ENCODE measurements at places on chromosomes 13 and 19.
A peak's percentile ranks its signal among the peaks of the same experiment; 100 is the strongest.

- DNase-seq: no peak
Measured at GRCh38 chr19:4358709-4359626, 15.6 kb downstream of the MPND start.

DNA sequence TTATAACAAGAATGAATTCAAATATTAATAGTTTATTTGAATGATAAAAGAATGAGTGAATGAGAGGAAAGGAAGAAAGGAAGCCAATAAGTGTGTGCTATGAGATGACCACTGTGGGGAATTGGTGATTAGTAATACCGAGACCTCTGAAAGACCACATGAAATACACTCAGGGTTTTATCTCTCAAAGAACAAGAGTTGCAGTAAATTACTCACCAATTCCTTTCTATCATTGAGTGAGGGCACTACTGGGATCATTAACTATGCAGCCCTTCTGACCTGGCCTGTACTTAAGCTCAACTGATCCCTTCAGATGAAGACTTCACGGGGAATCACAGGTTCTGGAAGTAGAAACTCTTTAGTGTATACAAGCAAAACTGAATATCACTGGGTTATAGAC lies 1636.1 kb downstream of the SLITRK5 start:
- no peak for DNase-seq

DNA sequence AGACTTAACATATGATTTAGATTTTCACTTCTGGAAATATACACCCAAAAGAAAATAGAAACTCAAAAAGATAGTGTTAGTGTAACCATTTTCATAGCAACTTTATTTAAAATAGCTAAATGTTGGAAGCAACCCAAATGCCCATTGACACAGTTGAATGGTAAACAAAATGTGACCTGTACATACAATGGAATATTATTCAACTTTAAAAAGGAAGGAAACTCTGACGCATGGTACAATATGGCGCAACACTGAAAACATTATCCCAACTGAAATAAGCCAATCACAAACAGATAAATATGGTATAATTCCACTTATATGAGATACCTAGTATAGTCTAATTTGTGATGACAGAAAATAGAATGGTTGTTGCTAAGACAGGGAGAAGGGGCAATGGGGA lies 1456.1 kb upstream of the MIR17HG start:
- no peak for DNase-seq

GRCh38 chr19:44747739-44748425 lies 626 bp upstream of the BCL3 start:
- no peak for DNase-seq

- no peak for DNase-seq
Measured at GRCh38 chr13:95530178-95530577, 22.3 kb upstream of the CLDN10 start.

- no peak for DNase-seq
Measured at GRCh38 chr13:48578516-48579164, 45.8 kb upstream of the RCBTB2 start.

DNA sequence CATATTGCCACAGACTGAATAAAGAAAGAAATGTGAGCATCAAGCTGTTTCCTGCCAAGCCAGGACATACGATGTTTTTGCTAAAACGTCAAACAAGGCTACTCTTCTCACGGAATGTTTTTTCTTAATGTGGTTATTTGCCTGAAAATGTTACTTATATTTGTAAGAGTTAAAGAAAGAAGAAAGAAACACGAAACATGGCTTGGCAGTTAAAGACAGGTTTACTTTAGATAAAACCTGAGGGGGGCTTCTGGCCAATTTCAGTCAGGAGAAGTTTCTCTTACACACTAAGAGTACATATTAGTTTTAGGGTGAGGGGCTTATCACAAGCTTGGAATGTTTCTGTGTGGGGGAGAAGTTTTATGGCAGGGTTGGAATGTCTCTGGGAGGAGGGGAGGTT lies 4.4 kb upstream of the OR10H4 start:
- no peak for DNase-seq

GRCh38 chr13:38386421-38386820 lies 36.8 kb downstream of the UFM1 start:
- no peak for DNase-seq

DNA sequence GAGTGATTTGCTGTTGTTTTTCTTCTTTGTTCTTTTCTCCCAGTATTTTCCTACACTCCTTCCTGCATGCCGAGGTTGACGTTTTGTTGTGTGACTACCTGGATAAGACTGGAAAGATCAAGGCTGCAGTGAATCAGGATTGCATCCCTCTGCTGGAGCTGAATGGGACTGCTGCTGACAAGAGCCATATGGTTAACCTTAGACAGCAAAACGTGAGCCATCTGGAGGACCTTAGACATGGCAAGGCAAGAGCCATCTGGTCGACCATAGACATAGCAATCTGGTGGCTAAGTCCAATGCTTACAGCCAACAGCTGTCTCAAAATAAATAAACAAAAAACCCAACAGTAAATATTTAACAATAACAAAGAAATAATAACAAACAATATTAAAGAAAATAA lies 42.6 kb upstream of the ZNF91 start:
- no peak for DNase-seq

- DNase-seq: no peak
Measured at GRCh38 chr19:38478273-38478971, 44.9 kb downstream of the RYR1 start.

DNA sequence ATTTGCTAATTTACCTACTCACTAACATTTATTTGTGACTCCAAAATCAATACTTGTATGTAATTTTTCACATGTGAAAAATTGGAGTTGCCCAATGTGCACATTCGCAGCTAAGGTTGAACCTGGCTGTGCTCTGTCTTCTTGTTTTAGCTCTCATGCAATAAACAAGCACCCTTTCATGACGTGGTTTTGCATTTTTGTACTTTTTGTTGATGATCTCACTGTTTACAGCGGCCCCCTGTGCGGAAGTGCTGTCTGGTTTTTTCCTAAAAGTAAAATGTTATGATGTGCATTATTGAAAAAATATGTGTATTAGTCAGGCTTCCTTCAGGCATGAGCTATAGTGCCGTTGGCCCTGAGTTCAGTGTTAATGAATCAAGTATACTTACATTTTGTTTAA lies 18.1 kb downstream of the DGKH start:
- peak; percentile 67 for DNase-seq

- no peak for DNase-seq
Measured at GRCh38 chr13:99558570-99559180, 57.4 kb downstream of the TM9SF2 start.

- DNase-seq: no peak
Measured at GRCh38 chr19:40394816-40395210, 4.8 kb upstream of the HIPK4 start.

DNA sequence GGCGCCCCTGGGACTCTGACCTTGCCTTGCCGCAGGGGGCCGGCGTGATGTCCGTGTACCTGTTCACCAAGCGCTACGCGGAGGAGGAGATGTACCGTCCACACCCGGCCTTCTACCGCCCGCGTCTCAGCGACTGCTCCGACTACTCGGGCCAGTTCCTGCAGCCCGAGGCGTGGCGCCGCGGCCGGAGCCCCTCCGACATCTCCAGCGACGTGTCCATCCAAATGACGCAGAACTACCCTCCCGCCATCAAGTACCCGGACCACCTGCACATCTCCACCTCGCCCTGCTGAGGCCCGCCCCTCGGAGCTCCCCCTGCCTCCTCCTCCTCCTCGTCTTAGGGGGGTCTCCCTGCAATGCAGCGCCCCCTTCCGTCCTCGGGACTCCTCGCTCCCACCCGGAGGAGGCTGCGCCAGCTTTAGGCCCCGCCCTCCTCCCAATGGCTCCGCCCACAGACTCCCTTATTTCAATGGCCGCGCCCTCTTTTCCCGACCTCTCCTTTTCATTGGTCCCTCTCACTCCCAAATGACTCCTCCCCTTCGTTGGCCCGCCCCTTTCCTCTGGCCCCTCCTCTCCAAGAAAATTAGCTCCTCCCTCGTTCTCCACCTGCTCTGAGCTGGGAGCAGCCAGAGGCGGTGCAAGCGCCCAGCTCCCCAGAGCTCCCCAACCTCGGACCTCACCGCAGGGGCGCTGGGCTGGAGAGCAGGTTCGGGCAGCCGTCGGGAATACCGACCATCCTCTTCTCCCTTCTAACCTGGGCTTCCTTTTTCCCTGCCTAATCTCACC lies 20.5 kb upstream of the CACNG8 start:
- no peak for DNase-seq

DNA sequence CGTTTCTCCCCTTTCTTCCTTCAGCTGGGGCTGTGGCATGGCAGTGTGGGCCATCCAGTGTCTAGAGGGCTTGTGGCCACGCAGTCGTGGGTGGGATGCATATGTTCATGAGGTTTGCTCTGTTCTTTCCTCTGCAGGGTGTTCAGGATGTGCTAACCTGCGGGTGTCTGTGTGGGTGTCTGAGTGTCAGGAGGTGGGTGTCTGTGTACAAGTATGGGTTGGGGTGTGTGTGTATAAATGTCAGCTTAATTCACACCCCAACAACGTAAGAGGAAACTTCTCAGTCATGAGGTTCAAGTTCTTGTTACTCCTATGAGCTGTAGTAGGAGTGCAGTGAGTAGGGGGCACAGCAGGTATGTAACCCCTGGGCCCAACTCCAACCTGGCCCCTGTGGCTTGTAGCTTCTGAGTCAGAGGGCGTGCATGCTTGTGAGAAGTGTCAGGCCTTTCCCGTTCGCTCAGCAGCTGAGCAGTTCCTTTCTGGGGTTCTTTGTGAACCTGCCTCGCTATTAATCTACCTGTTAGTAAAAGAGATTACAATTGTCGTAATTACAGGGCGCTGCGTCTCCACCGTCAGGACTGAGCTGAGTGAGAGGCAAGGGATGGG lies 49.1 kb downstream of the NFIX start:
- no peak for DNase-seq

DNA sequence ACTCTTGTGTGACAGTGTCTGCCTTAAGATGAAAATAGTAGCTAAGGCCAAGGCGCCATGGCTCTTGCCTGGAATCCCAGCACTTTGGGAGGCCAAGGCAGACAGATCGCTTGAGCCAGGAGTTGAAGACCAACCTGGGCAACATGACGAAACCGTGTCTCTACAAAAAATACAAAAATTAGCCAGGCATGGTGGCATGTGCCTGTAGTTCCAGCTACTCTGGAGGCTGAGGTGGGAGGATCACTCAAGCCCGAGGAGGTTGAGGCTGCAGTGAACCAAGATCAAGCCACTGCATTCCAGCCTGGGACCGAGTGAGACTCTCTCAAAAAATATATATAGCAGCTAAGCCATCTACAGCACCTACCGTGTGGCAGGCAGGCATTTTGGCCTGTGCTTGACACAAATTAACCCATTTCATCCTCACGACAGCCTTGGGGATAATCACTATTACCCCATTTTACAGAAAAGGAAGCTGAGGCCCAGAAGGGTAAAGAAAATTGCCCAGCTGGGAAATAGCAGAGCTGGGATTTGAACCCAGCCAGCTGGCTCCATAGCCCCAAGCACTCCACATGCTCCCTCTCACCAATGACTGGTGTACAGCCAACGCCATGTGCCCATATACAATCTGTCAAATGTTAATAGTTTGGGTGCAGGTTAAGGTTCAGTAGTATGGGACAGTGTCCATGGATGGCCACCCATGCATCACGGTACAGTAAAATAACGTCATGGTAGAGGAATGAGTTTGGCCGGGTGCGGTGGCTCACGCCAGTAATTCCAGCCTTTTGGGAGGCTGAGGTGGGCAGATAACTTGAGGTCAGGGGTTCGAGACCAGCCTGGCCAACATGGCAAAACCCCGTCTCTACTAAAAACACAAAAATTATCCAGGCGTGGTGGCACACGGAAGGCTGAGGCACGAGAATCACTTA lies 3.1 kb downstream of the SLC1A5 start:
- DNase-seq: no peak

- DNase-seq: no peak
Measured at GRCh38 chr19:32691952-32692726, 518 bp downstream of the NUDT19 start.

GRCh38 chr13:63206461-63206860 lies 1790.8 kb upstream of the PCDH20 start:
- DNase-seq: peak; percentile 15

DNA sequence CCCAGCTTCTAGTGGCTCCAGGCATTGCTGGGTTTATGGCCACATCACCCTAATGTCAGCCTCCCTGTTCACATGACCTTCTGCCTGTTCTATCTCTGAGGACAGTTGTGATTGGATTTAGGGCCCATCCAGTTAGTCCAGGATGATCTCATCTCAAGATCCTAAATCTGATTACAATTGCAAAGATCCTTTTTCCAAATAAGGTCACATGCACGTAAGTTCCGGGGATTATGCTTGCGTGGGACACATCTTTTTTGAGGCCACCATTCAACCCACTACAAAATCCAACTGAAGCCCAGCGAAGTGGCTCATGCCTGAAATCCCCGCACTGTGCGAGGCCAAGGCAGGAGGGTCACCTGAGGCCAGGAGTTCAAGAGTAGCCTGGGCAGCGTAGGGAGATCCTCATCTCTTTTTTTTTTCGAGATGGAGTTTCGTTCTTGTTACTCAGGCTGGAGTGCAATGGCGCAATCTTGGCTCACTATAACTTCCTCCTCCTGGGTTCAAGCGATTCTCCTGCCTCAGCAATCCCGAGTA lies 12.3 kb downstream of the PLD3 start:
- DNase-seq: no peak

Measured in brain pericyte (primary cell).